ENCODE measurements at places on chromosomes 5 and 9.

GRCh38 chr5:179321206-179321987 is 23.9 kb downstream of the ADAMTS2 start:
- DNase-seq: no peak

- no peak for DNase-seq
These were observed 25.0 kb upstream of the SNX2 start for GRCh38 chr5:122749886-122750285.

DNA sequence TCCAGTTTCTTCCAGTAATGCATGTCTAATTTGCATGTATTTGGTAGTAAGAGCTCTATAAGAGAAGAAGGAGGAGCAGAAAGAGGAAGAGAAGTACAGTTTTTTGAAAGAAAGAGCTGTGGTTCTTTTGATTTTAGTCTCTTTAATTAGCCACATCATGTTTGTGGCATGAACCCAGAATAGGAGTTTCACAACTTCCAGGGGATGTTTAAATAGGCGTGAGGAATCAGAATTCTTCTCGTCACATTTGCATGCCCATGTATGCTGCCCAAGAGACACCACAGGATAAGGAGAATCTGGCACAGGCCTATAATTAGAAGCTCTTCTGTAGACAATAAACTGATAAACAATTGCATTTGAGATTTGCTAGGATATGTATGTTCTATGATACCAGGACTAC is 78.7 kb downstream of the GAS1 start:
- no peak for DNase-seq

- no peak for DNase-seq
These were observed 62.3 kb downstream of the MAST4 start for GRCh38 chr5:66658516-66658915.

- DNase-seq: no peak
These were observed 50.2 kb upstream of the ZFAND5 start for GRCh38 chr9:72415163-72415562.

DNA sequence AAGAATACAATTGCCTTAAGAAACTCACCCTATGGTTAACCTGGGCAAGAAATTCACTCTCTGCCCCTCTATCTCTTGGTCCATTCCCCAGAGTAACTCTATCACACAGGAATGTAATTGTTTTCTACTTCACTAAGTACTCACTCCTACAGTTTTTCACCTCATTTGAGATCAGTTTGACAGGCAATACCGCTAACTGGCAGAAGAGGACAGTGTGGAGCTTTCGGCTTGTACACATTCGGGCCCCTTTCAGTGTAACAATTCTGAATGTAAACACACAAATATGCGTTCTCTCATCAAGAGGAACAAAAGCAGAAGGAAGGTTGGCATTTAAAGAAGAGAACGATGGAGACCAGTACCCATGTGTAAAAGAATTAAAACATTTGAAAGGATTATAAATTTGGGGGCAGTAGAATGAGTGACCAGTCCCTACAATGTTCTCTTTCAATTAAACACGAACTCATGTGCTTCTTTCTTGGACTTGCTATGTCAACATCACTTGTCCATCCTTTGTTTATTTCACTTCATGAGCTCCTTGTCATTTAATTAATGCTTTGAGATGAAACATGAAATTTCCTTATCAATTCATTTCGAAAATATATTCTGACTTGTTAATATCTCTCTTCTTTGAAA is 188.5 kb upstream of the GRAMD2B start:
- no peak for DNase-seq

DNA sequence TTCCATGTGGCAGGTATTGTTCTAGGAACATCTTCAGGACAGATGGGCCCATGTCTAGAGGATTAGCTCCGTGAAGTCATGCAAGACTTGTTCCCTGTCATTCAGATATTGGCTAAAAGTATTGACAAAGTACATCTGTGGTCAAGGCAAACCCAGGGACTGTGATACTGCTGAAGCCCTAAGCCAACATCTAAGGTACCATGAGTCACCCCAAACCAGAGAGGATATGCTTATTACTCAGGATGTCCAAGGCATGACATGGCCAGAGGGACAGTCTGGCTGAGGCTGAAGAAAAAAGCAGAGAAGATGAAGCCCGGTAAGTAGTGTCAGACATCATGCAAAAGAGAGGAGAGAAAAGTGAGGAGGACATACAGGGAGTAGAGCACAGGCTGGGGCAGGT is 31.0 kb downstream of the HMHB1 start:
- DNase-seq: no peak

Measured in HL-60 (cell line).